Breast epithelium (tissue), 4 donors: ENCODE measurements at places on chromosomes 5 and 9. TPM values are rescaled to one million over a fixed set of nuclear protein-coding genes. Genes with fewer than 3 reads are reported as not detected.

Gene CD74
- total RNA-seq = 392 TPM

DNA sequence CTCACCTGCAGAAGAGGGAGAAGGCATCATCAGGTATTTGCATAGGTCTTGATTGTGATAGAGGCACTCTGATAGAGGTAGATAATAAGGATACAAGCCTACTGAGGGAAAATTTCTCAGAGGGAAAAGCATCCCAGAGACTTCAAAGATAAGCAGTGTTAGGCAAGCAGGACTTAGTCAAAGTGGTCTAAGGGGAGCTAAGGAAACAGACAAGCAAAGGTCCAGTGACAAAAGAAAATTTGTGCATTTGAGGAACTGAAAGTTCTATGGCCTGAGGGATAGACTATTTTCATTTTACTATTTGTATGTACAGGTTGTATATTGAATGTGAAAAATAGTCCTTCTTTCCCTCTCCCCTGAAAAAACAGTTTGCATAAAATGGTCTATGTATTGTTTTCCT lies 27.4 kb downstream of the OXCT1 start:
- no peak for DNase-seq
- H3K4me1 ChIP-seq = no peaks in the 10 kb centered on the region

Gene LCN9
- total RNA-seq = not detected

Gene PAXX
- total RNA-seq = 66.2 TPM

DNA sequence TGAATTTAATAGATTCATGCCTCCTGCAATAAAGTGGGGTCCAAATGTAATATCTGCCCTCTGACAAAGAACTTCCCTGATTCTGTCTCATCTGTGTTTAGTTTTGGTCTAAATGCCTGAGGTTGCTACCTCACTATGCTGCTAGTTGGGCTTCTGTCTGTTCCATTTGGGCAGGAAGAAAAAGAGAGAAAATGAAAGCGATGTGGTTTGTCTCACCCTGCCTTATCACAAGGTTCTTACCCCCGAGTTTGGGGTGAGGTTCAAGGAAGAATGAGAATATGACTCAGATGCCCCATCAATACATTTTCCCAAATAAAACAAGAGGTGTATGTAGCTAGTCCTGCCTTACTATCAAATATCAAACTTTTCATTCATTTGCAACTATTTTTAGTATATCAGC lies 132.1 kb upstream of the MTAP start:
- DNase-seq = no peak
- no peaks in the 10 kb centered on the region for H3K4me1 ChIP-seq
- H3K36me3 ChIP-seq = no peaks in the 10 kb centered on the region
- no peak overlapping the region for H3K4me3 ChIP-seq
- no peaks in the 10 kb centered on the region for H3K27me3 ChIP-seq
- H3K27ac ChIP-seq = no peak overlapping the region

- H3K36me3 ChIP-seq = no peaks in the 10 kb centered on the region
- H3K27me3 ChIP-seq = no peaks in the 10 kb centered on the region
- no peak for DNase-seq
- H3K4me3 ChIP-seq = no peak overlapping the region
These were observed 257.5 kb downstream of the NSG2 start for GRCh38 chr5:174303035-174303434.

Gene IGFBPL1
- total RNA-seq = not detected

Gene NFX1
- 36.3 TPM for total RNA-seq

DNA sequence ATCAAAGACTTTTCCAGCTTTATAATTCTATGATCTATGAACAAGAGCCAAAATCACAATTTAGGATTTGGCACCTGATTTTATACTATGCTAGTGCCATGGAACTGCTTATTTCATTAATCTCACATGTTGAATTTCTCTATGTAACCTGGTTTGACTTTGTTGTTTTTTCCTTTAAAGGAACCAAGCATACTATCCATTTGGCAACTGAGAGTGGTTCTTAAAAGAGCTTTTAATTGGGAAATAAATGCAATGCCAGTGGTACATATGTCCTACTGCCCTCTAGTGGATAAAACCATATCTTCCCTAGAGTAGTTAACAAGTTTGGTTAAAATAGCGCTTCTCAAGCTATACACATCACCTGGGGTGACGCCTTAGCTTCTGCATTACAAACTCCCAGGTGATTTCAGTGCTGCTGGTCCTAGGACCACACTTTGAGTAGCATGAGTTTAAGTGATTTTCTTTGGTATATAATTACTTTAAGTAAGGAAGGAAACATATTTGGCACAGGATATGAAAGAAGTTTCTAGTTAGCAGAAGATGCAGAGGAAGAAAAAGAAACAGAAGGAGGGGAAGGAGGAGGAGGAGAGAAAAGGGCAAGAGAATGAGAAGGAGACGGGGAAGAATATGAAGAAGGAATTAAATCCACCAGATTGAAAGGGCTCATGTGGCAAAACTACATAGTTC lies 56.8 kb downstream of the FGF10 start:
- H3K4me3 ChIP-seq = no peak overlapping the region
- no peaks in the 10 kb centered on the region for H3K4me1 ChIP-seq
- H3K27me3 ChIP-seq = no peaks in the 10 kb centered on the region
- no peak for DNase-seq

GRCh38 chr9:124217836-124218437 lies 39.8 kb upstream of the NEK6 start:
- no peaks in the 10 kb centered on the region for H3K4me1 ChIP-seq
- no peak overlapping the region for H3K4me3 ChIP-seq
- H3K27me3 ChIP-seq = no peaks in the 10 kb centered on the region
- DNase-seq = peak; percentile 19
- no peaks in the 10 kb centered on the region for H3K36me3 ChIP-seq

DNA sequence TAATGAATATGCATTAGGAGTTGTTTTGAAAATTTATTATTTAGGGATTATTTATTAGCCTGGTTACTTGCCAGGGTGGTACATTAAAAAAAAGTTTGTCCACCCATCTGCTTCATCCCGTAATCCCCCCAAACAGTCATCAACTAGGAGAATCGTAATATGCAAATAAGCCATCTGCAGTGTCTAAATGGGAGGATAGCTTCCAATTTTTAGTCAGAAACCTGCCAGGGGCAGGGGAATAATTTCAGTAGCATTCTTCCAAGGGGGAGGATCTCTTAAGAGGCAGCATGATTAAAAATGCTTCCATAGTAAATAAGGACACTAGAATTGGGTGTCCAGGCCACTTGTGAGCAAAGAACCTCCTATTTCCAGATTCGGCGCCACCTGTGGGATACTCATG lies 43.3 kb downstream of the SH3GL2 start:
- no peak overlapping the region for H3K4me3 ChIP-seq
- H3K36me3 ChIP-seq = no peaks in the 10 kb centered on the region
- H3K4me1 ChIP-seq = no peaks in the 10 kb centered on the region
- no peaks in the 10 kb centered on the region for H3K27me3 ChIP-seq

Gene FYB1
- total RNA-seq = 11.4 TPM

- H3K4me1 ChIP-seq = peaks cover 26% of the 10 kb centered on the region
- H3K27me3 ChIP-seq = no peaks in the 10 kb centered on the region
- no peaks in the 10 kb centered on the region for H3K36me3 ChIP-seq
- peak overlapping the region; percentile 79 for H3K4me3 ChIP-seq
These were observed 4.7 kb downstream of the KLF9 start for GRCh38 chr9:70409800-70410199.

GRCh38 chr5:71640408-71640807 lies 53.3 kb downstream of the MCCC2 start:
- H3K27me3 ChIP-seq = no peaks in the 10 kb centered on the region
- no peaks in the 10 kb centered on the region for H3K4me1 ChIP-seq
- peaks cover 14% of the 10 kb centered on the region for H3K36me3 ChIP-seq
- DNase-seq = no peak
- H3K4me3 ChIP-seq = no peak overlapping the region

Gene TJP2
- total RNA-seq = 108 TPM

- H3K27ac ChIP-seq = no peak overlapping the region
- no peak for DNase-seq
- H3K36me3 ChIP-seq = no peaks in the 10 kb centered on the region
- H3K27me3 ChIP-seq = no peaks in the 10 kb centered on the region
- no peaks in the 10 kb centered on the region for H3K4me1 ChIP-seq
- H3K4me3 ChIP-seq = no peak overlapping the region
These were observed 73.6 kb downstream of the EPB41L4B start for GRCh38 chr9:109247228-109247627.

DNA sequence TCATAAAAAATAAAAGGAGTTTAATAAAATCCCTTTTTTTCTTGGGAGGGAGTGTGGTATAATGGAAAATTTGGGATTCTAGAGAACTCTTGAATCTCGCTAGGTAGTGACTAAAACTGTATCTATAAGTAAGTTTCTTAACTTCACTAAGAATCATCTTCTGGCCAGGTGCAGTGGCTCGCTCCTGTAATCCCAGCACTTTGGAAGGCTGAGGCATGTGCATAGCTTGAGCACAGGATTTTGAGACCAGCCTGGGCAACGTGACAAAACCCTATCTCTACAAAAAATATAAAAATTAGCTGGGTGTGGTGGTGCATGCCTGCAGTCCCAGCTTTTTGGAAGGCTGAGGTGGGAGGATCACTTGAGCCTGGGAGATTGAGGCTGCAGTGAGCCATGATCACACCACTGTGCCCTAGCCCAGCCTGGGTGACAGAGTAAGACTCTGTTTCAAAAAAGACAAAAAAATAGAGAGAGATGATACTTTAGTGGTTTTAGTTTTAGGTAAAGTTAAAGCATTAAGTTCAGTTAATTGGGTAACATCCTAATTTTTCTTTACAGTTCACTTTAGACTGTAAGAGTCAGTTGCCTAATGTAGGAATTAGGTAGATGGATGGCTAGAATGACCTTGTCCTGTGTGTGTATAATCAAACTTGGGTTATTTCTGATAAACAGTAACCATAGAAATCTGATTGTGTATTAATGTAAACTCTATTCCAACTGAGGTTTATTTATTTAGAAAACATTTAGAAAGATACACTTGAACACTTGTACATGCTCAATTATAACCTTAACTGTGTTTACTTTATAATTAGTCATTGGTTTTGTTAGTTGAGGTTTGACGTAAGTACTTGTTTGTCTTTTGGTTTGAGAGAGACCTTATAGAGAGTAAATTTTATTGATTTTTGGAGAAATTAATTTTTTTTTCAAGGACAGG lies 17.8 kb downstream of the UNC13B start:
- H3K27me3 ChIP-seq = no peaks in the 10 kb centered on the region
- H3K4me3 ChIP-seq = no peak overlapping the region
- no peaks in the 10 kb centered on the region for H3K4me1 ChIP-seq
- DNase-seq = no peak
- H3K27ac ChIP-seq = no peak overlapping the region
- H3K36me3 ChIP-seq = no peaks in the 10 kb centered on the region

Gene PRELID2
- total RNA-seq = 15.5 TPM

GRCh38 chr9:126508171-126508591 lies 105.5 kb upstream of the LMX1B start:
- H3K4me1 ChIP-seq = no peaks in the 10 kb centered on the region
- no peak overlapping the region for H3K27ac ChIP-seq
- DNase-seq = no peak
- peaks cover 1% of the 10 kb centered on the region for H3K27me3 ChIP-seq
- no peaks in the 10 kb centered on the region for H3K36me3 ChIP-seq

- no peak overlapping the region for H3K4me3 ChIP-seq
- H3K36me3 ChIP-seq = no peaks in the 10 kb centered on the region
- no peaks in the 10 kb centered on the region for H3K27me3 ChIP-seq
- no peaks in the 10 kb centered on the region for H3K4me1 ChIP-seq
- no peak overlapping the region for H3K27ac ChIP-seq
These were observed 210.1 kb upstream of the SLC24A2 start for GRCh38 chr9:19998823-19999455.

DNA sequence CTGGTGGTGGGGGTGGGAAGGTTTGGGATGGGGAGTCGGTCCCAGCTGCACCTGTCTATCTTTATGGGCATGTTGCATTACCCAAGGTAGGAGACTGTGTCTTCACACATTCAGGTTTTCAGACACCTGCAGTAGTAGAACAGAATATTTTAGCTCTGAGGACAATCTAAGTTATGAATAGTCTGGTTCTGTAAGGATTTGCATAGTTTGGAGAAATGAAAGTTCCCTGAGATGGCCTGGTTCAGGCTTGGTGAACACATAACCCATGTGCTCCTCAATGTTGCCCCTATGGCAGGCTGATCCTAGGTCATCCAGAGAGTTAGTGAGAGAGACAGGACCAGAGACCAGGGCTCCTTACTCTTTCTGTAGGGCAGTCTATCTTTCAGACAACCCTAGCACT lies 20.7 kb downstream of the TNFSF8 start:
- DNase-seq = no peak
- H3K4me3 ChIP-seq = no peak overlapping the region
- peaks cover 19% of the 10 kb centered on the region for H3K4me1 ChIP-seq
- H3K27ac ChIP-seq = no peak overlapping the region
- H3K36me3 ChIP-seq = no peaks in the 10 kb centered on the region

DNA sequence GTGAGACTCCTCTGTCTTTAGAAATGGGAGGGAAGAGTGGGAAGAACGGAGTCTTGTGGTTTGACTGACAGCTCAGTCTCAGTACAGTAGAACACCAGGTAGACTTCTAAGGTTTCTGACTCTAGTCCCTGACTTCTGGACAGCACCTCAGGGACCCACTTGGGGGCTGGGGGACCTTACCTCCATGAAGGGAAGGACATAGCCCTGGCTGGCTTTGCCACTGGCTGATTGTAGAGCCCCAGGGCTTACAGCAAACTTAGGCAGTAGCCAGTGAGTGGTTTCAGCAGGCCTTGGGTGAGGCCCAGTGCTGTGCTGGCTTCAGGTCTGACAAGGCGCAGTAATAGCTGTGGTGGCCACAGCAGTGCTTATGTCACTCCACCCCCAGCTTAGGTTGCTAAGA lies 290.0 kb upstream of the PRR16 start:
- no peak for DNase-seq
- no peak overlapping the region for H3K4me3 ChIP-seq
- no peaks in the 10 kb centered on the region for H3K36me3 ChIP-seq
- H3K27me3 ChIP-seq = no peaks in the 10 kb centered on the region
- no peaks in the 10 kb centered on the region for H3K4me1 ChIP-seq

Gene FBXL7
- total RNA-seq = 10.8 TPM

Gene NRG2
- total RNA-seq = 7.2 TPM

GRCh38 chr5:10307206-10308148 lies at the start of gene CMBL:
CMBL (minus strand) TSS chr5:10307902; CDS start chr5:10290762, 17,140 bp downstream.
- H3K27me3 ChIP-seq = no peaks in the 10 kb centered on the region
- peak within 1 kb of the TSS; percentile 60 for H3K4me3 ChIP-seq
- H3K4me1 ChIP-seq = no peaks in the 10 kb centered on the region
- H3K36me3 ChIP-seq = no peaks in the 10 kb centered on the region

- H3K4me1 ChIP-seq = no peaks in the 10 kb centered on the region
- no peak overlapping the region for H3K27ac ChIP-seq
- no peak overlapping the region for H3K4me3 ChIP-seq
- no peaks in the 10 kb centered on the region for H3K27me3 ChIP-seq
- no peaks in the 10 kb centered on the region for H3K36me3 ChIP-seq
These were observed 274.5 kb downstream of the PLK2 start for GRCh38 chr5:58185397-58185796.

Gene LHX2
- total RNA-seq = not detected

- H3K27ac ChIP-seq = no peak overlapping the region
- H3K4me1 ChIP-seq = no peaks in the 10 kb centered on the region
- no peaks in the 10 kb centered on the region for H3K27me3 ChIP-seq
- DNase-seq = no peak
- H3K4me3 ChIP-seq = no peak overlapping the region
These were observed 5.6 kb upstream of the C5 start for GRCh38 chr9:121055642-121056143.

GRCh38 chr5:163089926-163090325 lies 347.5 kb upstream of the CCNG1 start:
- H3K4me3 ChIP-seq = no peak overlapping the region
- no peaks in the 10 kb centered on the region for H3K36me3 ChIP-seq
- H3K27me3 ChIP-seq = no peaks in the 10 kb centered on the region
- H3K27ac ChIP-seq = no peak overlapping the region
- H3K4me1 ChIP-seq = no peaks in the 10 kb centered on the region

Gene SCGB3A2
- not detected for total RNA-seq
